DMS53 (cell line): ENCODE measurements at places on chromosomes 7 and 10.

- no peak for DNase-seq
Measured at GRCh38 chr10:127922675-127923366, 15.9 kb downstream of the PTPRE start.

DNA sequence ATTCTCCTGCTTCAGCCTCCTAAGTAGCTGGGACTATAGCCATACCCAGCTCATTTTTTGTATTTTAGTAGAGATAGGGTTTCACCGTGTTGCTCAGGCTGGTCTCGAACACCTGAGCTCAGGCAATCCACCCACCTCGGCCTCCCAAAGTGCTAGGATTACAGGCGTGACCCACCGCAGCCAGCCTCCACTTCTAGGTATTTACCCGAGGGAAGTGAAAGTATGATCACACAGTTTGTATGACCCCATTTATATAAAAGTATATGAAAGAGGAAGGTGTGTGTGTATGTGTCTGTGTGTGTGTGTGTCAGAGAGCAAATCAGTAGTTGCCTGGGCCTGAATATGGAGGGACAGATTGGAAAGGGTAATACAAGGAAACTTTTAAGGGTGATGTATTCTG is 2.0 kb upstream of the PURB start:
- no peak for DNase-seq

DNA sequence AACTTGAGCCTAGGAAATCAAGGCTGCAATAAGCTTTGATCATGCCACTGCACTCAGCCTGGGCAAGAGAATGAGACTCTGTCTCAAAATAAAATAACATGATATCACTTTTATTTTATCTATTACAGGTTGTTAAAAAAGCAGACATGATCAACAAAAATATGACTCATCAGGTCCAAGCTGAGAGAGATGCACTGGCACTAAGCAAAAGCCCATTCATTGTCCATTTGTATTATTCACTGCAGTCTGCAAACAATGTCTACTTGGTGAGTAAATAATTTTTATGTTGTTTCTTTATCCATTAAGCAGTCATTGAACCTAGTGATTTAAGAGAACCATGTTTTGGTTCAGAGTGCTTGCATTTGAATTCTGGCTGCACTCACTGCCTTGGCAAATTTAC is 3.3 kb downstream of the MASTL start:
- peak; percentile 77 for DNase-seq

- no peak for DNase-seq
Measured at GRCh38 chr7:4135301-4135700, 546.8 kb upstream of the FOXK1 start.

DNA sequence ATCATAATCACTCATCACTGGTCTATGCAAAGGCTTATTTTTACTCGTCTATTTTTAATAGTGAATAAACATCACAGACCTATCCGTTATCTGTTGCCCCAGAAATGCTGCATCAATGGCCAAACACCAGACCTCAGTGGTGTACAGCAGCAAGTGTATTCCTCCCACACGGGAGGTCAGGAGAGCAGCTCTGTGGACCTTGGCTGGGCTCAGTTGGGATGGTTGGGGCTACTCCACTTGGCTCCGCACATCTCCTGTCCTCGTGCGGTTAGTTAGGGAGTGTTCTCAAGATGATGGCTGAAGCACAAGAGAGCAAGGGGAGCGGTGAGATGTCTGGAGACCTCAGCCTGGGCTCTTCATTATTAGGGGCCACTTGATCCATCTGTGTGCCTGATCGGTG is 2.0 kb downstream of the AKR1E2 start:
- no peak for DNase-seq

GRCh38 chr10:88113657-88114272 is 250.3 kb downstream of the PTEN start:
- no peak for DNase-seq

GRCh38 chr10:75066271-75066670 is 45.2 kb upstream of the SAMD8 start:
- DNase-seq = no peak

DNA sequence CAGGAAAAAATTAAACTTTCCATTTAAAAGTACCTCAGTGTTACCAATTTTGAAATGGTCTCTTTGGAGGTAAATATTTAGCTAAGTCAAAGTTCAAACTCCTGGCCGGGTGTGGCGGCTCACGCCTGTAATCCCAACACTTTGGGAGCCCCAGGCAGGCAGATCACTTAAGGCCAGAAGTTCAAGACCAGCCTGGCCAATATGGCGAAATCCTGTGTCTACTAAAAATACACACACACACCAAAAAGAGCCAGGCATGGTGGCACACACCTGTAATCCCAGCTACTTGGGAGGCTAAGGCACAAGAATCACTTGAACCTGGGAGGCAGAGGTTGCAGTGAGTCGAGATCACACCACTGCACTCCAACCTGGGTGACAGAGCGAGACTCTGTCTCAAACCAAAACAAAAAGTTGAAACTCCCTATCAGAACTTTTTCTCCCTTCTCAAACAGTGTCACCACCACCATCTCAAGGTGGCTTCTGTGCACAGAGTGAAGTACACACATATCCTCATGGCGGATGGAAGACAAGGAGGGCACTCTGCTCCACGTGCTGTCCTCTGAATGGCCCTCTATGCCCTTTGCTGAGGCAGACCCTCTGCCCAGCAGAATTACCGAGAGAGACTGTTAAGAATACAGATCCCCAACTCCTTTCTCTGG is 11.7 kb upstream of the PIK3CG start:
- DNase-seq = no peak

GRCh38 chr7:121676168-121676567 is 196.8 kb upstream of the PTPRZ1 start:
- no peak for DNase-seq

GRCh38 chr10:116084161-116084560 is 188.8 kb downstream of the GFRA1 start:
- DNase-seq = no peak

DNA sequence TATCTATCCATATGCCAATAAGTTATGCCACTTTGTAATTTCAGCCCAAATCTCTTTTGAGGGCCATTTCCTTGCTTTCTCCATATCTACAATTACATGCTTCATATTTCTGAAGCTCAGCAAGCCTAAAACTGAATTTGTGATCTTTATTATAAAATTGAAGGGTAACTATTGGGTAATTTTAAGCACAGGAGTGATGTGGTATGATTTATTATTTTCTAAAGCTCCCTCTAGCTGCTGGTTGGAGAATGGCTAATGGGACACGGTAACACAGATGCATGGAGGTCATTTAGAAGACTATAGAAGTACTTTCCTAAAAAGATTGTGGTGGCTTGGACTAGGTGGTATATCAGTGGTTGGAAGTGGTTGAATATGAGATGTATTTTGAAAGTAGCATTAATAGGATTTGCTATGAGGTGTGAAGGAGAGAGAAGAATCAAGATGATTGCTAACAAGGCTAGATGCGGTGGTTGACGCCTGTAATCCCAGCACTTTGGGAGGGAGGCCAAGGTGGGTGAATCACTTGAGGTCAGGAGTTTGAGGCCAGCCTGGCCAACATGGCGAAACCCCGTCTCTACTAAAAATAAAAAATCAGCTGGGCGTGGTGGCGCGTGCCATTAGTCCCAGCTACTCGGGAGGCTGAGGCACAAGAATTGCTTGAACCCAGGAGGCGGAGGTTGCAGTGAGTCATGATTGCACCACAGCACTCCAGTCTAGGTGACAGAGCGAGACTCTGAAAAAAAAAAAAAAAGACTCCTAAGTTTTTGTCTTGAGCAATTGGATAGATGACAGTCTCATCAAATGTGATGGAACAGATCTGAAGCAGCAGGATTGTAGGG is 13.9 kb downstream of the KLHDC10 start:
- peak; percentile 45 for DNase-seq

DNA sequence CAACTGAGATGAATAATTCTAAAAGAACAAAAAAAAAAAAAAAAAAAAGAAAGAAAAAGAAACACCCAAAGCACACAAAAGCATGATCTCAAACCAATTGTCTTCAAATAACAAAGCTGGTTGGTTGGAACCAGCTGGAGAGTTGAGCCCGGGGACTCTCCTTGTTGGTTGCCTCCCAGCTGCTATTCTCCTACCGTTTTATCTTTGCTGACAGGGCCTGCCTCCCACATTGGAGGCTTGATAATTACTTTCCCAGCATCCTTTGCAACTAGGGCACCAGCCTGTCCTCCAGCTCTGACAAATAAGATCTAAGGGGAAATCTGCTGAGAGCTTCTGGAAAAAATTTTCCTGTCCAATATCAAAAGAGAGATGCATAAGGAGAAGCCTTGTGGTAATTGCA is 6.8 kb downstream of the PON1 start:
- peak; percentile 24 for DNase-seq

DNA sequence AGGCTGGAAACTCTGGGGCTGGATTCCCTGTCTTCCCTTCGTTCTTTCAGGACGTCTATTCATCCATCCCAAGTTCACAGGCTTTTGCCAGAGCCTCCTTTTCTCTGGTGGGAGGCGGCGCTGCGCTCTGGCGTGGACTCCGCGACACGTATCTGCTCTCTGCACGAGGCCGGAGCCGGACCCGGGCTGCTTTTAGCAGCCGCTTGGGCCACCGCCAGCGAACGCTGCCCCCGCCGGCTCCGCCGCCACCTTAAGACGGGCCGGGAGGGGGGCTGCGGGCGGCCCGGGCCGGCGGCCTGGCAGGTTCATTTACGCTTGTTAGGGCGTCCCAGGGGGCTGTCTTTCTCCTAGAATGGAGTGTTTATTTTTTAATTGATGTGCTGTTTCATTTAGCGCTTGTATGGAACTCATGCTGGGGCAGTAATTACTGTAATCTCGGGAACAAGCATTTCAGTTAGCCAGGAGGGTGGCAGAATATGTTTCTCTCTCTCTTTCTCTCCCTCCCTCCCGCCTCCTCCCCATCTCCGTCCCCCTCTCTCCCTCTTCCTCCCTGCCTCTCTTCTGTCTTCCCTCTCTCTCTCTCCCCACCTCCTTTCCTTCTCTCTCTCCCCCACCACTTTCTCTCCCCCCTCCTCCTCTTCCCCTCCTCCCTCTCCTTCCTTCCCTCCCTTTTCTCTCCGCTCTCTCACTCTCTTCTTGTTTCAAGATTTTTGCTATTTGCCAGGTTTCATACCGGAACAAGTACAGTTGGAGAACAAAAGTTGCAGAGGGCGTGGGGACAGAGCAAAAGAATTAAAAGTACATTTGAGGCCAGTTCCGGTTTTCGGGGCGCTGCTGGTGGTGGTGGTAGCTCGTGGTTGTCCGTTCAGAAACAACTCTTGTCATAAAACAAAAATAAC is 1.3 kb upstream of the FZD8 start:
- DNase-seq = peak; percentile 17

DNA sequence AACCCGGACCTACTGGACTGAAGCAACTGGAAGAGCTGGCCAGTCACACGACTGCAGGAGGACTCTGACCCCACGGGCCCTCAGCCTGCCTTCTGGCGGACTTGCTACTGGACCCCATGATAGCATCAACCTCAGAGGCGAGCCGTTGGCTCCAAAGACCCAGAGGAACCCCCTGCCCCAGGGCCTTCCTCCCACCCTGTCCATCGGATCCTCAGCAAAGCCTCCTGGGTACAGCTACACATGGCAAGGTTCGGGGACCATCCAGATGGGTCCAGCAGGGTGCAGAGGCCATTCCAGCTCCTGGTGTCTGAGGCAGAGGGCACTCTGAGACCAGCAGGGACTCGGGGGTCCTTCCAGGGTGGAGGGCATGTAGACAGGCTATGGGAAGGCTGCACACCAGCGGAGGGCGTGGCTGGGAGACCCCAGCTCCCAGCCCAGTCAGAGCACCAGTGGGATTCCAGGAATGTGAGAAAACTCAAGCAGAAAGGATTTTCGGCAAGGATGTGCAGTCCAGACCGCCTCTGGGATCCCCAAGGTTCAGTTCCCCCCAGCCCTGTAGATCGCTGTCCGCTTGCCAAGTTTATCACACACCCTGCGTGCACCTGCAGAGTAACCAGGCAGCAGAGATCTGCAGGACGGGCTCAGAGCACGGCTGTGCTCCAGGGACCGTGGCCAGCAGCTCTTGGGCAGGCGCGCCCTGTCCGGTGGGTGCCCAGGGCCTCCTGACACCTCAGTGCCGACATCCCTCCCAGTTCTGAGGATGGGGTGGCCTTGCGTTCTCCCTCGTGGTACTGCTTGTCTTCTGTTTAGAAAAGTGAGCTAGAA is 89.8 kb upstream of the PPP2R2D start:
- no peak for DNase-seq

GRCh38 chr10:132654708-132655661 is 117.4 kb downstream of the INPP5A start:
- DNase-seq = peak; percentile 68

DNA sequence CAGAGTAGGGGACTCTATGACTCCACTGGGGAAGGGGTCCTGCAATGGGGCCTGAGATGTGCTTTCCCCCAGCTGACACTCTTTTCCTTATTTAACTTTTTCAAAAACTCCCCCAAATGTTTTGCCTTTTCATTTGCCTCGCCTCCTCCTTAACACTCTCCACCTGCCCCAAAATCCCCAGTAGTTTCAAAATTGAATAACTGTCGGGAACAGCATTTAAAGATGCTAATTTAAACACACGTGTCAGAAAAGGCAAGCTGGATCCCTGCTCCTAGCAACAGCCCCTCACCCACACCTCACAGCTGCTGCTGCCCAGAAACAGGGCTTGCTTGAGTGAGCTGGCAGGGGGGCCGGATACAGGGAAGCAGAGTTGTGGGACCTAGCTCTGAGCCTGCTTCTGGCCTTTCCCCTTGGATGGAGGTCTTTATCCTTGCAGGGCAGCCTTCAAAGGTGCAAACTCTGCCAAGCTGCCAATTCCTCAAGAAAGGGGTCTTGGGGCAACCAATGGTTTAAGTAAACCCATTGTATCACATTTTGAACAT is 115.3 kb downstream of the KCNMA1 start:
- no peak for DNase-seq

DNA sequence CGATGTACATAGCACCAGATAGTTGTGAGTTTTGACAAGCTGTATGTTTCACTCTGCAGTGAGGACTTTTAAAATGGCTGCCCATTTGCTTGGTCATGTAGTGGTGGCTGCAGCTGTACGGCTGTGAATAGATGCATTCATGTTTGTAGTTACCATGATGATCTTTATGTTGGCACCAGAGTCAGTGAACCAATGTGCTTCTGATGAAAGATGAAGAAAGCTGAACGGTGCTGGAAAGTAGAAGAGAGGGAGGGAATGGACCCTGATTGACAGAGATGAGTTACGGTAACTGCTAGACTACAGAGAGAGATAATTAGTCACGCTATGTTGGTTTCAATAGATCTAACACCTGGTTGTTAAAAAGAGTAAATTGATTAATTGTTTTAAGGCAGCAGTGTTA is 256.8 kb downstream of the CELF2 start:
- no peak for DNase-seq

DNA sequence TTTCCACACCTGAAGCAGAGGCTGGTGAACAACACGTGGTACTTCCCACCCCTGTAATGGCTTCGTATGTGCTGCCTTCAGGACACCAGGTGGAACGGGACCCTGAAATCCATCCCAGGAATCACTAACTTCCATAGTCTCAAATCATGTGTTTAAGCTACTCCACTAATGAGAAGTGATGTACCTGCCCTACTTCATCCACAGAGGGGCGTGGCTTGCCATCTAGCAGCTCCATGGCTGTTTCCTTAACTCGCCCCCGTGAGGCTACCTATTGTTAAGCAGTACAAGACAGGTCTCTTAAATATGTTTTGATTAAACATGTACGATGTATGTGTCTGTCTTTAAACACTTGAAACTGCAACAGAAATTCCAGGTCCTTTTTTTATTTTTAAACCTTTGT is 31.8 kb downstream of the ARL3 start:
- peak; percentile 8 for DNase-seq

GRCh38 chr7:12970626-12971025 is 283.2 kb downstream of the ARL4A start:
- DNase-seq = no peak
